Central memory CD8-positive, alpha-beta T cell (primary cell): ENCODE measurements at places on chromosomes 16 and 17.

GRCh38 chr16:50697881-50698767, 4.7 kb downstream of the NOD2 start:
- DNase-seq = no peak

GRCh38 chr17:50493744-50494143, 14.5 kb upstream of the MYCBPAP start:
- no peak for DNase-seq

- peak; percentile 50 for DNase-seq
These were observed 39.2 kb downstream of the ZNF778 start for GRCh38 chr16:89256651-89257254.

GRCh38 chr16:19769239-19769638, 51.2 kb downstream of the IQCK start:
- no peak for DNase-seq

DNA sequence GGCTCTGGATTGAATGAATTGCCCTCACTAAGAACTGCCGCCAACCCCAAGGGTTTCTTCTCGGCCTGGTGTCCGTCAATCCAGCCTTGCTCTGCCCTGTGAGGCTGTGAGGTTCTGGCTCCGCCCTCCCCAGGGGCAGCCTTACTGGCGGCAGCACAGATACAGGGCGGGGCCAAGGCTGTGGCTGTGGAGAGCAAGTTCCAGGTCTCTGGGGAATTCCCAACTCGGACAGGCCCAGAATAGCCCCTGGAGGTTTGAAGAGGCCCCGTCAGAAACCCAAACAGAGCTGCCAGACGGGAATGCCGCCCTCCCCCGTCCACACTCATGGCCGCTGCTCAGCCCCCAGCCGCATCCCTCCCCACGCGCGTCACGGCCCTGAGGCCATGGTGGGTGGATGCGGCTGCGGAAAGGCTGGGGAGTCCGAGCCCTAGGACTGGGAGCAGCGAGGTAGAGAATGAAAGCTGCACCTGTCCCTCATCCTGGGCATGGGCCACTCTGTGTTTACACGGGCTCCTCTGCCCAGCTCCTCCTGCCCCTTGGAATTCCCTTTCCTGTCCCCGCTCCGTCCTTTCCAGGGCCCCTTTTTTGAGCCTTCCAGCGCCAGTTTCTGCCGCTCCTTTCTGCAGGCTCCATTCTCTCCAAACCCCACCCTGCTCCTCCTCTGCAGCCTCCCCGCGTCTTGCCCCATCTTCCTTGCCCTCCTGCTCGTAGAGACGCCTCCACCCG, 660 bp upstream of the PRRT2 start:
- DNase-seq = no peak

- DNase-seq = no peak
These were observed 4.3 kb downstream of the TSR3 start for GRCh38 chr16:1347286-1347855.

GRCh38 chr17:68468334-68468733, 11.0 kb upstream of the WIPI1 start:
- DNase-seq = no peak

DNA sequence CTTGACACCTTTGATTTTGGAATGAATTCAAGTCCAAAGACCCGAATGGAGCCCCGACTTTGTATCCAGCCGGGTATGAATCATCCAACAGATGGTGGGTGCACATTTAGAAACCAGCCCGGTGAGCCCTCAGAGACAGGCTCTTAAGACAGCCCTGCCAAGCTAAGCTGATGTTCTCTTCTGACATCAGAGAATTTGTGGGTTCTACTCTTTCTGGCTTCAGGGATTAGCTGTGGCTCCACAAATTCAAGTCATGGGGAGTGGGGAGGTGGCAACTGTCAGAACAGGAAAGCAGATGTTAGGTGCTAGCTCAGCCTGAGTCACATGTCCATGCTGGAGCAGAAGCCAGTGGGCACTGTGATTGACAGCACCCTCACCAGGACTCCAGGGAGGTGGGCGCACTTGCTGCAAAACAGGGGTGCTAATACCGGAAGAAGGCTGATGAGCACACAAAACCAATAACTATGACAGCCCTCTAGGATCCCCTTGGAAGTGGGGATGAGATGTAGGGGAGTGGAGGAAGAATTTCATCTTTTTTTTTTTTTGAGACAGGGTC, 31.4 kb upstream of the XYLT2 start:
- no peak for DNase-seq

DNA sequence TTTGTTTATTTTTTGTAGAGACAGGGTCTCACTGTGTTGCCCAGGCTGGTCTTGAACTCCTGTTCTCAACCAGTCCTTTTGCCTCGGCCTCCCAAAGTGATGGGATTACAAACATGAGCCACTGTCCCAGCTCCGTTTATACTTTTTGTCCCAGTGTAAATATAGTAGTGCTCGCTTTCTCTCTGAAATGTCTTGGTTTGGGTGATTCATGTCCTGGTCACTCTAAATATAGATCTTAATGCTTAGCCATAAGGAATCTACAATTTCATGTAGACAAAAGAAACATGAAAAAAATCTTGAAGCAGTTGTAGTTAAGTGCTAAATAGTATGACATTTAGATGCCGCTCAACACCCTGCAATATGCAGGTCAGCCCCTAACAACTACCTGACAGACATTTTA, 126.9 kb downstream of the KATNIP start:
- DNase-seq = no peak

GRCh38 chr16:54421220-54421619, 134.6 kb upstream of the IRX3 start:
- no peak for DNase-seq

GRCh38 chr16:72511171-72511570, 339.2 kb upstream of the PMFBP1 start:
- DNase-seq = no peak
